Activated CD8-positive, alpha-beta memory T cell treated with anti-CD3 and anti-CD28 coated beads, Interleukin-2, amount 50 U/mL, for 48 hours (primary cell): ENCODE measurements at places on chromosomes 12 and 14.
A peak's percentile ranks its signal among the peaks of the same experiment; 100 is the strongest.

GRCh38 chr12:121427556-121428050 lies 27.7 kb downstream of the RNF34 start:
- DNase-seq, result no peak

DNA sequence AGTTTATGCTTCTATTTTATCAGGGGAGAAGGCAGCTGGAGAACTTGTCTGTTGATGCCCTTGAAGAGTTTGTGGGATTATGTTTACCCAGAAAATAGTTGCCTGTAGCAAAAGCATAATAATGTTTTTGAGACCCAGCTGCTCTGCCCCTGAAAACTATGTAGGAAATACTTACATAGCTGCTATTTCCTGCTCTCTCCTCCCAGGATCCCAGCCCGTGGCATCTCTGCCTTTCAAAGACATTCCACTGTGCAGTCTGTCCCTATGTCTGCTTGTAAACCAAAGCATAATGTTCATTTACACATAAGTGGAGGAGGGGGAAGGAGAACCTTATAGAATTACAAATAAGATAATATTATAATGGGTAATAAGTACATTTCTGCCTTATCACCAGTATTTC lies 198.7 kb downstream of the SYT1 start:
- DNase-seq, result no peak

DNA sequence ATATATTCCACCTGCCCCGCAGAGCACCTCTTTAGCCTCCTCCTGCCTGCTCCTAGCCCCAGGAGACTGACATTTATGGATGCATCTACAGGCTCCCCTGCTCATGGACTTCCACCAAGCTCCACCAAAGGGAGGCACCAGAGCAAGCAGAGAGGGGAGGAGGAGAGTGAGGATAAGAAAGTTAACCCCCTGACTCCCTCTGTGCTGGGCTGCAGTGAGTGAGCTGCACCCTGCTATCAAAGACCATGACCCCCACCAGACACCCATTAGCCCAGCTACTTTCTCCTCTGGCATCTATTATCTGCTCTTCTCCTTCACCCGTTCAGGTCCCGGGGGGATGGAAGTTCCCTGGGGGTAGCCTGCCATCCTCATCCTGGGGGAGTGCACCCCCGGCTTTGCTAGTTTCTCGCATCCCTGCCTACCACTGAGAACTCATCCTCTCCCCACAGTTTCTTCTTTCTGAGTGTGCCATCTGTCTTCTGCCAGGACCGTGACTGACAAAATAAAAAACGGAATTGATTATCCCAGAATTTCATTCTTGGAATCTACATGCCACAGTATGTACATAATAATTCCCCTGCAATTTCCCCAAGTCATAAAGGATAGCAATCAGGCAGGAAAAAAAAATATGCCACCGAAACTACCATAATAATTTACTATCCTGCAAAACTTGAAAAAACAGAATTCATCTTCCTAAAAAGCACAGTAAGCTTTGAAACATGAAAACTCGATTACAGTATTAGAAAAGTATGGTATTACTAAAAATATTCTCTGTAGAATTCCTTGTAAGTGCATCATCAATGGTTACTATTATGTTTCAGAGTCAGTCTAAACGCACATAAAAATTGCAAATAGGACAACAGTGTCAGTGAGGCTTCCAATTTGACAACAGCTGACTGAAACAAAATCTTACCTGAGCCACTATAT lies 45.2 kb downstream of the FOXN3 start:
- DNase-seq, result no peak

GRCh38 chr12:32155961-32156529 lies 49.4 kb downstream of the BICD1 start:
- DNase-seq, result no peak

- no peak for DNase-seq
Observed at GRCh38 chr14:96979611-96980074, 182.5 kb downstream of the VRK1 start.

- DNase-seq, result no peak
Observed at GRCh38 chr12:132427174-132427768, 62.7 kb upstream of the FBRSL1 start.

GRCh38 chr12:24770334-24770733 lies 178.6 kb downstream of the BCAT1 start:
- DNase-seq, result no peak

DNA sequence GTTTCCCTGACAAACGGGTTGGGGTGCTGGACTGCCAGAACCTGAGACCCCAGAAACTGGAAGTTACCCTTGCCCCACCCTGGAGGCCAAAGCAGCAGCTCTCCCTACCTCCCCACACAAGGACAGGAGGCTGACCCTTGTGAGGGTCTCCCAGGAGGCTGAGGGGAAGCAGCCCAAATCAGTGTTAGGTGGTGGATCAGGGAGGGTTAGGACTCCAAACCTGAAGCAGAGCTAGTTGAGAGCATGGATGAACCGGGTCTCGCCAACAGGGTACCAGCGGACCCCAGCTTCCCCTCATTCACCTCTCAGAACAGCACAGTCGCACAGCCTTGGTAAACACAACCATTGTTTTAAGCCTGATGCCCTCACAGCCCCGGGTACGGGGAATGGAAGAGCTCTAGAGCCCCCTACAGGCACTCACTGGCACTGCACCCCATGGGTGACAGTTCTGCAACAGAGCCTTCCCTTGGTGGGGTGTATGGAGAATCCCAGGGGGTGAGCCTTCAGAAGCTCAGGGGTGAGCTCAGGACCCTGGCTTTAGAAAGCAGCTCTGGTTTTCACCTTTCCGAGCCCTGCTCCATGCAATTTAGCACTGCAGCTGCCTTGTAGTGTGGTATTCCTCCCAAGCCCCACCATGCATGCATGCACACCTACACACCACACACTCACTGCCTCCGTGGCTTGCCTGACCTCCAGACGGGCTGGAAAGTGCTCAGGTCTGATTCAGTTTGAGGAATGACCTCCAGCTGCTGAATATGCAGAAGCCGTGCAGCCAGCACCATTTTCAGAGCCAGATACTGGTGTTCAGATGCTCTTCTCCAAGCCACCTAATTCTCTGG lies 11.2 kb downstream of the ESRRB start:
- peak; percentile 90 for DNase-seq

DNA sequence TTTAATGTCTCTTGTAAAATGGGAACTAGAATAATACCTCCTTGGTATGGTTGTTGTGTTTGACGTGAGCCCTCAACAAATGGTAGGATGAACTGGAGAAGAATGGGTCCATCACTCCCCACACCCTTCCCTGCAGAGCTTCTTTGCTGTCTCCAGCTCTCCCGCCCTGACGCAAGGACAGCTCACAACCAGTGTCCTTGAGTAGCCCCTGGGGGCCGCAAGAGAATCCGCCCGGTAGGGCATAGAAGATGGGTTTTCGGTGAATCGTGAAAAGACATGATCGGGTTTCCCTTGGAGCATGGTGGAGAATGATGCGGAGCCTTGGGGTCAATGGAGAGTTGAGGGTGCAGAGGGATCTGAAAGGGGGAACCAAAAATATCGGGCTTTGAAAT lies 6.1 kb upstream of the PAX9 start:
- DNase-seq, result no peak

GRCh38 chr14:58785701-58786100 lies 147.9 kb downstream of the DACT1 start:
- DNase-seq, result no peak

DNA sequence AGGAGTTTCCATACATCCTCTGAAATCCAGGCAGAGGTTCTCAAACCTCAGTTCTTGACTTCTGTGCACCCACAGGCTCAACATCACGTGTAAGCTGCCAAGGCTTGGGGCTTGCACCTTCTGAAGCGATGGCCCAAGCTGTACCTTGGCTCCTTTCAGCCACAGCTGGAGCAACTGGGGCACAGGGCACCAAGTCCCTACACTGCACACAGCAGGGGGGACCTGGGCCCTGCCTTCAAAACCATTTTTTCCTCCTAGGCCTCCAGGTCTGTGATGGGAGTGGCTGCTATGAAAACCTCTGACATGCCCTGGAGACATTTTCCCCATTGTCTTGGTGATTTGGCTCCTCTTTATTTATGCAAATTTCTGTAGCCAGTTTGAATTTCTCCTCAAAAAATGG lies 10.6 kb downstream of the AREL1 start:
- DNase-seq, result no peak

GRCh38 chr12:57712701-57713100 lies 18.8 kb downstream of the OS9 start:
- DNase-seq, result no peak

GRCh38 chr14:73452341-73453186 lies 5.8 kb downstream of the NUMB start:
- DNase-seq, result no peak

- DNase-seq, result no peak
Observed at GRCh38 chr12:89437231-89437630, 84.9 kb upstream of the DUSP6 start.

DNA sequence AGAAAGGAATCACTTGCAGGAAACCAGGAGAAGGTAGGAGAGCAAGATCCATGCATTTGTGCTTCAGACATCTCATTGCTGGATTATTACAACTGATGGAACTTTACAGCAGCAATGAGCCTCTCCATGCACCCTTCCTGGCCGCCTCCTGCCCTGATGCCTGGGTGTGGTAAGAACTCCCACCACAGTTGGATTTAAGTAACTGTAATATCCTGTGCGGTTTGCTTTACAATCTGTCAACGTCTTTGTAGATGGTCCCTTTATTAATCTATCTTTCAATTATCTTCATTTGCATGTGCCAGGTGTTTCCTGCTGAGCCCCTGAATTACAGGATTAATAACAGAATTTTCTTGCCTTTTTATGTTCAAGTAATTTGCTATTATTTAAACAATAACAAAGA lies 1300.5 kb upstream of the TMEM132C start:
- DNase-seq, result no peak

DNA sequence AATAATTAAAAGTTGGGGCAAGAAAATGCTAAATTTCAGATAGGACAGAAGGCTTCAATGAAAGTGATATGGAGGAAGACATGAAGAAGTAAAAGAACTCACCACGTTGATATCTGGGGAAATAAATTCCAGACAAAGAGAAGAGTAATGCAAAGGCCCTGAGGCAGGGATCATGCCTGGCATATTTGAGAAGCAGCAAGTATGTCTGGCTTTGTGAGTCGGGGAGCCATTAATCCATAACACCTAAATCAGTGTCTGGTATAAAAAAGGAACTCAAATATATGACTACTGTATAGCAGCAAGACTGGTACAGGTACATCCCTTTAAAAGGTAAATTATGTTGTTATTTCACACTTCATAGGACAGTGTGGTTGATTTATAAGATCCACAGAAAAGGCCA lies 16.4 kb downstream of the BAZ1A start:
- DNase-seq, result no peak

DNA sequence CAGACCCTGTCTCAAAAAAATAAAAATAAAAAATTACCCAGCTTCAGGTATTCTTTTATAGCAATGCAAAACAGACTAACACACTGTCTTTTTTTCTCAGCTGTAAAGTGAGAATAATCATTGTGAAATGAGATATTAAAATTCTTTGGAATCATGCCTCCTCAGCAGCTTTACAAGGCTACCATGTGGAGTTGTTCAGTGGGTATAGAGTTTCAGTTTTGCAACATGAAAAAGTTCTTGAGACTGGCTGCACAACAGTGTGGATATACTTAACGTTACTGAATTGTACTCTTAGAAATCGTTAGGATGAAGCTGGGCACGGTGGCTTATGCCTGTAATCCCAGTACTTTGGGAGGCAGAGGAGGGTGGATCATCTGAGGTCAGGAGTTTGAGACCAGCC lies 15.7 kb upstream of the MAPKAPK5 start:
- no peak for DNase-seq

GRCh38 chr14:75871181-75871880 lies 110.5 kb downstream of the TGFB3 start:
- DNase-seq, result no peak

GRCh38 chr12:111408686-111409402 lies 3.1 kb downstream of the SH2B3 start:
- no peak for DNase-seq

DNA sequence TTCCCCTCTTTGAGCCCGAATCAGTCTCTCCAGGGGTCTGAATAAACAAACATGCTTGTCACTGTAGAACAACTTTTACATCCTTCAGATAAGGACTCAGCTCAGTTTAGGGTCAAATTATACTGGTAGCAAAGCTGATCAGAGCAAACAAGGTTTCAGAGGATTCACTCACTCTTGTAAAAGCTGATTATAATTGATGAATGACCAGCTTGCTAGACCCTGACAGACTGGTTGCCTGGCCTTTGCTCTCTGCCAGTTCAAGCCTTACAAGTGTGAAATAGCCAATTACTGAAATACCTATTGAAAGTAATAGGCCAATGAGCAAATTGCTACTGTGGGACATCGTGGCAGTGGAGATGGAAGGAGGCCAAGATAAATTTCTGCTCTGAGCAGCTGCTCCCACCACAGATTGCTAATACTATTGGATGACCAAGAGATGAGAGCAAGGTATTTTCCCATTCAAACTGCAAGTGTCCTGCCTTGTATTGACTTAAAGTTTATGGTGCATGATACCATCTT lies 177.6 kb downstream of the PDZRN4 start:
- DNase-seq, result no peak

DNA sequence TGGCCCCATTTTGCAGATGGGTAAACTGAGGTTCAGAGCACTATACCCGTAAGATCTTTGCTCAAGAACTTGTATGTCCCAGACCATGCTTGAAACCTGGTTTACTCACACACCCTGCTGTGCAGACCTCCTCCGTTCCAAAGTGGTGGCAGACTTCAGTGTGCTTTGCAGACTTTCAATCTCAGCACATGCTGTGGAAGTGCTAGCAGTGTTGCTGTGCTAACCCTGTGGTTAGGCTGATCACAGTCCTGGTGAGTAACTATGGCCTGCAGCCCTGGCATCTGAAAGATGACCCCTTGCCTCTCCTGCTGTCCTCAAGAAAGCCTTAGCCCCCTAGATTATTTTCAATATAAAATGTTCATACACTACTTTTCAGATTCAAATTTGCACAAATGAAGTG lies 450.6 kb downstream of the DPF3 start:
- DNase-seq, result no peak

DNA sequence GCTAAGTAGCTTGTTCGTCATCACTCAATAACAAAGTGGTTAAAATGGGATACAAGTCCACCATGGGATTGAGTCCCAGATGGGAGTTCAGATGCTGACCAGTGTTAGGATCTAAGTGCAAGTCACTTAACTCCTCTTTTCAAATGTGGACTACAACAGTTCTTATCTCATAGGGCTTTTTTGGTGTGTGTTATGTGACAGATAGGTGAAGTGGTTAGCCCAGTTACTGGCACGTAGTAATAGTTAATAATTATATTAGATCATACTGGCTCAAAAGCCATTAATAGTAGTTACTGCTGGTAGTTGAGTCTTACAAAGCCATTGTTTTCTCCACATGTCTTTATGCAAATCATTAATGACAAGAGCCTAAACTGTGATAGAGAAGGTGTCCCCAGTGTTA lies 73.2 kb downstream of the RCOR1 start:
- no peak for DNase-seq
